Brain microvascular endothelial cell (primary cell): ENCODE measurements at places on chromosomes 7 and 10.

DNA sequence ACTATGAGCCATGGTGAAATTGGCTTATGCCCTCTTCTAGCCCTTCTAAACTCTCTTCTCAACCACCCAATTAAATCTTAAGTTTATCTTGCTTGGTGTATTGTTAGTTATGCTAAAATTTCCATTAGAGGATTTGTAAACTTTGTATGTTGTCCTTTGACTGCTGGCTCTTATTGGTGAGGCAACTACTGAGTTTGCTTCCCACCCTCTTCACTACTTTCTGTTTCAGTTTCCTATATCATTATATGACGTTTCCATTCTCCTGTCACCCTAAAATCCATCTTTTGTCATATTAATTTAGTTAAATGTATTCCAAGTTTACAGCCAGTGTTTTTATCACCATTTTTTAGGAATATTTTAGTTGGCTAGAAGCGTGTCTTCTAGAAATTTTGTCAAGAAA lies 80.9 kb upstream of the VWC2 start:
- no peak for DNase-seq

- no peak for DNase-seq
Measured at GRCh38 chr10:89221919-89222318, 14.8 kb upstream of the CH25H start.

DNA sequence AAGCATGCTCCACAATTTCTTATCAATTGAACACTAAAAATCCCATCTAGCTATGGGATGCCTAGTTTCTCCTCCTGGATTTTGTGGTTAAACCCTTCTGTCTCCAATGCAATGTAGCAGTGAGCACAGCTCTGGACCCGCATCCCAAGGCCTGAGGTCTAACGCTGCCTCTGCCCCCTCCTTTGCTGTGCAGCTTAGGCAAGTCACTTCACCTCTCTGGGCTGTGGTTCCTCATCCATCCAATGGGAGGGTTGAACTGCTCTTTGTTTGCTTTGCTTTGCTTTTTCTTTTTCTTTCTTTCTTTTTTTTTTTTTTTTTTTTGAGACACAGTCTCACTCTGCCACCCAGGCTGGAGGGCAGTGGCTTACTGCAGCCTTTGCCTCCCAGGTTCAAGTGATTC lies 69.2 kb downstream of the PARP12 start:
- no peak for DNase-seq

DNA sequence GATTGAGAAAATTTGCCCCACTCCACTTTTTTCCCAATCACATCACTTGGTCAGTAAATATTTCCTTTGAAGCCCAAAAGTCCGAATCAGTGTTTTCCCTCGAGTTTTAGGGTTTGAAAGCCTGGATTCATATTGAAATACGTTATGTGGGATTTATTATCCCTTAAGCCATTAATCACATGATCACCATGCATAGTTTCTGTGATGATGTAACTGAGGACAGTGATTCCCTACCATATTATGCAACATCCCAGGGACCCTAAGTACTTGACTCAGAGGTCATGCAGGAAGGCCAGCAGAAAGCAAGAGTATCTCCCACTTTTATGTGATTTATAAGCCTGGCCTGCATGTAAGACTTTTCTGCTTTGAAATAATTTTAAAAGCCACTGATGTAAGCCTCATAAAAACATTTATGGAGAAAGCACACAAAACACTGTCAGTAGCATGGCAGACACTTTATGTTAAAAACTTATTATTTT lies 630.6 kb upstream of the ZWINT start:
- DNase-seq, result no peak

DNA sequence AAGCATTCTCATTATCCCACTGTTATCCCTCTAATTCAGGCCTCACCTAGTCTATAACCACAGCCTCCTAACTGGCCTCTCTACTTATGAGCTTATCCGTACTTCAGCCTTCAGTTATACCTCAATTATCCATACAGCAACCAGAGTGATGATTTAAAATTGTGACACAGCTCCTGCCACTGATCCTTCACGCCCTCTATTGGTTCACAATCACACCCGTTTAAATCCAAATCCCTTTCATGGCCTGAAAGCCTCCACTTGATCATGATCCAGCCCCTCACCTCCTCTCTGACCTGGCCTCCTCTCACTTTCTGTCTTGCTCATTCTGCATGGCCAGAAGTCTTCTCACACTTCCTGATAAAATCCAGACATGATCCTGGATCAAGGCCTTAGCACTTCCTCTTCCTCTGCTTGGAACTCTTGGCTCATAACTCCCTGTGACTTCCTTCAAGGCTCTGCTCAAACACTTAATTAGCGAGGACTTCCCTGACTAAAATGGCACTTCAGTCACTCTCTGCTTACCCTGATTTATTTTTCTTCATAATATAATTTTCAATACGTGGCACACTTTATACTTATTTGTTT lies 19.0 kb upstream of the TMEM26 start:
- no peak for DNase-seq

GRCh38 chr10:57844387-57844998 lies 423.2 kb downstream of the IPMK start:
- no peak for DNase-seq

- DNase-seq, result no peak
Measured at GRCh38 chr10:75712242-75712880, 280.9 kb downstream of the LRMDA start.

DNA sequence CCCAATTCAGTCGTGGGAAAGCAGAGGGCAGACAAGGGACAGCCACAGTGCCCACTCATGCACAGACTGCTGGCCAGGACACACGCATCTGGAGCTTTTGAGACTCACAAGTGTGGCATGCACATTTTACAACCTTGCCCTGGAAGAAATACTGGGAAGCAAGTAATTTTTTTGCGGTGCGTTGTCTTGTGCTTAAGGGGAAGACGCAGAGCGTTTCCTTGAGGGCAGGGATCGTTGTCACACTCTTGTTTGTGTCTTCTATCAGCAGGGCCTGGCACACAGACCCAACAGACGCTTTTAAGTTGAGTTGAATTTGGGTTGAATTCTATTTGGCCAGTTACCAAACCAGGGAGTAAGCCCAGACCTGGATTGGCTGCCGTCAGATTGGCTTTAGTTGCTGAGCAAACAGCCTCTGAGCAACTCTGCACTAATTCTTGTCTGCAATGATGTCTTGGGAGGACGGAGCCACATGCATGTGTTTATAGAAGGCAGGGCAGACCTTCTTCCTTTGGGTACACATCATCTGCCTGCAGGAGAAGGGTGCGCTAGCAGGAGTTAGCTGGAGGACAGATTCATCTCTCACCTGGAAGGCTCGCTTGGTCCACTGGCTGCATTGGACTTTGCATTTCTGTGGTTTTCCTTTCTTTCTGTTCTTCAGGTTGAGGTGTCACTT lies 38.4 kb downstream of the IL2RA start:
- no peak for DNase-seq
